NCI-H2081 (cell line): ENCODE measurements at places on chromosomes 4 and X.

DNA sequence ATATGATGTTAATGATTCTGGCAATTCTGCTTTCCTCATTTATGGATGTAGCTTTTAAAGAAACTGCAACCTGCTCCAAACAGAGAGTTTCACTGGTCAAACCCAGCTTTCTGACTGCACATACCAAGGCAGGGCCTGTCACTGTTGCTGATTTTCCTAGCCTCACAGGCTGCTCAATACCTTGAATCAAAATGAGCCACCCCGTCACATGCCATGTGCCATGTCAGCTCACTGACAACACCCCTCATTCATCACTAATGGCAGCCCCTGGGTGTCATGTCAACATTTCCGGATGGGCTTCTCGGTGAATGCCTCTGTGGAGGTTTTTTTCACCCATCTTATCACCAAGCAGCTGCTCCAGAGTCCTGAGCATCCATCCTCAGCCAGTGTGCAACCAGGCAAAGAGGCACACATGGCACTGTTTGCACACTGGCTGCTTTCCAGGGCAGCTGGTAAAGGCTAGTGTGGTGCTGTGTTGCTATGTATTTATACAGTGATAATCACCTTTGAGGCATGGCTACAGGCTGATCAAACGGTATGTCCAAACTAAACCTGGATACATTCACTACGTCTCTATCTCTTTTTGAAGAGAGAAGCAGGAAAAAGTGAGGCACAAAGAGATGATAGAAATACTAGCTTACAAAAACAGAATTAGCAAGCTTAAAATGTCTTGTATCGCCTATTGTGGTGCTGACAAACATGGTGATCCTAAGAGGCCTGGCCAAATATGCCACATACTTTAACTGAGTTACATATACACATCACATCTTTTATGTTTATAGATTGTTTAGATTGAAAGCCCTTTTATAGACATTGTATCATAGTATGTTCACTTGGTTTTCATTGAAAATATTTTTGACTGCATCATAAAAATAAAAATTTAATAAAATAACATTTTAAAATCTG is 94.6 kb upstream of the INPP4B start:
- peak; percentile 87 for DNase-seq

- DNase-seq = no peak
Measured at GRCh38 chrX:118475903-118476302, 19.7 kb upstream of the DOCK11 start.

DNA sequence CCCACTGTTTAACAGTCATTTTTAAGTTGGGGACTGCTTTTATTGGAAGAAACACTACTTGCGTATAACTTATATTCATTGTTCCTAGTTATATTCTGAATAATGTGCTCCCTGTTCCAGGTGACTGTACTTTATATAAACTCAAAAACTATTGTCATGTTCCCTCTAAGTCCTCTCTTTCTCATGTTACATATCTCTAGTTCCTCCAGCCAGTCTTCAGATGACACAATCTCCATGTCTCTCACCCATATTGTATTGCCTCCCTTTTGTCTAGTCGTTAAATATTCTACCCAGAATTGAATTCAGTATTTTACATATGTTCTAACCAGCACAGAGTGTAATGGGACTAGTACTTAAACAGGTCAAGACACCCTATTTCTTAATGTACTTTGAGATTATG is 5.3 kb downstream of the VAMP7 start:
- no peak for DNase-seq

GRCh38 chr4:122224348-122224747 is 72.2 kb downstream of the BLTP1 start:
- DNase-seq = no peak

- DNase-seq = no peak
Measured at GRCh38 chrX:110791071-110791470, 4.5 kb downstream of the CHRDL1 start.

- DNase-seq = peak; percentile 58
Measured at GRCh38 chrX:44178274-44179053, 165.0 kb downstream of the EFHC2 start.

GRCh38 chr4:112296949-112297880 is at the start of gene ALPK1:
ALPK1 (plus strand) TSS chr4:112297369.
- DNase-seq = no peak

GRCh38 chr4:24677909-24678308 is 93.6 kb upstream of the DHX15 start:
- no peak for DNase-seq

DNA sequence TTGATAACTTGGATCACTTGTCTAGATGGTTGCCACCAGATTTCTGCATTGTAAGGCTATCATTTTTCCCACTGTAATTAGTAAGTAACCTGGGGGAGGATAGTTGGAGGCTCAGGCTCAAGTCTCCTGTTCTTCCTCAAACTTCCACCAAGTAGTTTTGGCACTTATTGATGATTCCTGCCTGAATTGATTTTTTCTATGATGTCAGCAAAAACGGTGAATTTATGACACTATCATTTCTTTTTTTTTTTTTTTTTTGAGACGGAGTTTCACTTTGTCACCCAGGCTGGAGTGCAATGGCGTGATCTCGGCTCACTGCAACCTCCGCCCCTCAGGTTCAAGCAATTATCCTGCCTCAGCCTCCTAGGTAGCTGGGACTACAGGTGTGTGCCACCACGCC is 12.4 kb downstream of the TMSB4X start:
- no peak for DNase-seq

- no peak for DNase-seq
Measured at GRCh38 chr4:25710637-25711036, 55.0 kb downstream of the SLC34A2 start.

DNA sequence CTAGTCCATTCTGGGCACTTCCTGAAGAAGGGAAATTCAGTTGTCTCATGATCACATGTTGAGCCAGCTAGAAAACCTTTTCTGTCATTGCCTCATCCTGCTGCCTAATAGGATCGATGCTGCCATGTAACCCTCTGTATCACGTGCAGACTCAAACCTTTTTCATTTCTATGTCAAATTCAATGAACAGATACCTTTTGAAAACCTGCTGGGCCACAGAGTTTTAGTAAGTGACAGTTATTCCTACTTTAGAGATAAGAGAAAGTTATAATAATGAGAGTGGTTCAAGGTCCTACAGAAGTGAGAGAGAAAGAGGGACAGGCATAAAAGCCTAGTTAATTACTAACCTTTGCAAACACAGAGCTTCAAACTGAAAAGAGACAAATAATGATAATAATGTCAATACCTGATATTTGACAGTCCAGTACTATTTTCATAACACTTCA is 46.0 kb downstream of the MAOA start:
- no peak for DNase-seq

DNA sequence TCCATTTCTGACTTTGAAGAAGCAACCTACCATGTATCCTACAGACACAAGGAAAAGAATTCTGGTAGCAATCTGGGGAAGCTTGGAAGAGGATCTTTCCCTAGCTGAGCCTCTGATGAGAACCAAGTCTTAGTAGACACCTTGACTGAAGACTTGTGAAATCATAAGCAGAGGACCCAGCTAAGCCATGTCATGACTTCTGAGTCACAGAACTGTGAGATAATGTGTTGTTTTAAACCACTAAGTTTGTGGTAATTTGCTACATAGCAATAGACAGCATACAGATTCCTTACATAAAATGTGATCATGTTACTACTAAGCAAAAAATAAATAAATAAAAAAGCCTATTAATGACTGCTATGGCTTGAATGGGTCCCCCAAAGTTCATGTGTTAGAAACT is 71.3 kb upstream of the ANKRD50 start:
- no peak for DNase-seq

DNA sequence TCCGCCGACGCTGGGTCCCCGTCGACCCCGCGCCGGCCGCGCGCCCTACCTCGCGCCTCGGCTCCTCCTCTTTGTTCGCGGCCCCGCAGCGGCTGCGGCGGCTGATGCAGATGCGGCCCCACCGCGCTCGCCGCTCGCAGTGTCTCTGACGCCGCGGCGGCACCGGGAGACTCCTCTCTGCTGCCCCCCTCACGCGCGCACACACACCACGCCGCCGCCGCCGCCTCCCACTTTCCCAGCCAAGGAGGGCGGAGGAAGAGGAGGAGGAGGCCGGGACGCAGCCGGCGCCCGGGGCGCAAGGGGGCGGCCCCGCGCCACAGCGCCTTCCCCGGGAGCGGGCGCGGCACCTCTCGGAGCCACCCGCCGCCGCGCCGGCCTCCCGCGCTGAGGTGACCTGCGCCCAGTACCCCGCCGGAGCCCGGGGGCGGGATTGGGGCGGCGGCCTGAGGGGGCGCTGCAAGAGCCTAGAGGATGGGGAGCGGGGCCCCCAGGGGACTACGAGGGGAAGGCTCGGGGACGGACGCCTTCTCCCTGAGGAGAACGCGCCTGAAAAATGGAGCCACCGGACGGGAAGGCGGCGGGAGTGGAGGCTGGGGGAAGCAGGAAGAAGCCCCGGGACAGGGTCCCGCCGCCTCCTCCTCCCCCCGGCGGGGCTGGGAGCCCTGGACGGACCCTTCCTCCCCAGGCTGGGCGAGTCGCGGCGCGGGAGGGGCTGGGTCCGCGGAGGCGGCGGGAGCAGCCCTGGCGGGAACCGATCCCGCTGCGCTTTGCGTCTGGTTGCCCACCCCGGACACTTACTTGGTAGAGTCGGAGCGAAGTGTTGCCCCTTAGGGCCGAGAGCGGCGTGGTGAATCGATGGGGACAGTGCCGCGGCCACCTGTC is at the start of gene SH3RF1:
Gene SH3RF1 (minus strand): TSS at position 147 of the 882 bp plus-strand sequence. CDS start 1,744 bp downstream, outside the sequence.
- DNase-seq = peak; percentile 60

GRCh38 chr4:3446631-3447320 is 5.0 kb downstream of the HGFAC start:
- no peak for DNase-seq

GRCh38 chr4:135515295-135515694 is 1313.7 kb upstream of the PABPC4L start:
- DNase-seq = no peak

DNA sequence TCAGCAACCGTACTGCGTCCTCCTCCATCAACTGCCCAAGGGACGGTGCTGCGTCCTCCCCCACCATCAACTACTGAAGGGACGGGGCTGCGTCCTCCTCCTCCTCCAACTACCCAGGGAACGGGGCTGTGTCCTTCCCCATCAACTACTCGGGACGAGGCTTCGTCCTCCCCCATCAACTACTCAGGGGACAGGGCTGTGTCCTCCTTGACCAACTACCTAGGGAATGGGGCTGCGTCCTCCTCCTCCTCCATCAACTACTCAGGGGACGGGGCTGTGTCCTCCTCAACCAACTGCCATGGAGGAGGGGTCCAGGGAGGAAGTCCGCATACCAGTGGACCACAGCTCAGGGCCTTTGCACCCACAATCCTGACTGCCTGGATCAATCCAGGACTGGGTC is 24.4 kb downstream of the PPP2R3B start:
- DNase-seq = no peak

GRCh38 chr4:142615324-142615665 is 230.8 kb downstream of the INPP4B start:
- no peak for DNase-seq

DNA sequence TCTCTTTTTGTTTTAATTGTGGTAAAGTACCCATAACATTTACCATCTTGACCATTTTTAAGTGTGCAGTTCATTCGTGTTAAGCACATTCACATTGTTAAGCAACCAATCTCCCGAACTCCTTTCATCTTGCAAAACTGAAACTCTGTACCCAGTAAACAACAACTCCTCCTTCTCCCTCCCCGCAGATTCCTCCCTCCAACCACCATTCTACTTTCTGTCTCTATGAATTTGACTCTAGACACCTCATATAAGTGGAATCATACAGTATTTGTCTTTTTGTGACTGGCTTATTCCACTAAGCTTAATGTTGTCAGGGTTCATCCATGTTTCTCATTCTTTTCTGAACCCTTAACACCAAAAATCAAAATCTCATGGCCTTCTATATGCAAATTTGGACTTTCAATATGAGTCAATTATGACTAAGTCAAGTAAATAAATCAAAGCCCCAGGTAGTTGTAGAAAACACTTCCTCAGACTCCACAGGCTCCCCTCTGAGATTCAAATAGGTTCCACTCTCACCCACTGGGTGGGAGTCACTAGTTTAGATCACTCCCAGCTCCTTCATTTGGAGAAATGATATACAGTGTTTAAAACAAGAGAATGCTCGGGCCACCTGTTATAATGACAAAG is 9.8 kb upstream of the RTL5 start:
- peak; percentile 13 for DNase-seq

GRCh38 chr4:53520116-53520515 is 71.2 kb downstream of the LNX1 start:
- no peak for DNase-seq

DNA sequence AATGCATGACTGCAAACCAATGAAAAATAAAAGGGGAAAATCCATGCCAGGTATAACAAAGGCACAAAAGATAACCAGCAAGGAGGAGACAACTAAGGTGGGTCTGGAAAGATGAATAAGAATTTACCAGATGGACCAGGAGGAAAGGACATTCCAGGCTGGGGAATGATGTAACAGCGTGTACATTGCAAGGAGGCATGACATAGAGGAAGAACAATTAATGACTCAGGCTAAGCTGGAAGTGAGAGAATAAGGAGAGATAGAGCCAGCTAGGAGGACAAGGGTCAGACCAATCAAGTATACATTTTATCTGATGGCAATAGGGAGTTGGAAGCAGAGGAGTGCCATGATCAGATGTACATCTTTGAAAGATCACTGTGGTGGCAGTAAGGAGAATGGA is 57.0 kb downstream of the MTMR8 start:
- DNase-seq = no peak

- no peak for DNase-seq
Measured at GRCh38 chrX:19630228-19630627, 114.9 kb upstream of the MAP3K15 start.

GRCh38 chrX:129525162-129525561 is 1.9 kb upstream of the SMARCA1 start:
- no peak for DNase-seq

- no peak for DNase-seq
Measured at GRCh38 chrX:110218591-110218990, 99.3 kb downstream of the AMMECR1 start.

DNA sequence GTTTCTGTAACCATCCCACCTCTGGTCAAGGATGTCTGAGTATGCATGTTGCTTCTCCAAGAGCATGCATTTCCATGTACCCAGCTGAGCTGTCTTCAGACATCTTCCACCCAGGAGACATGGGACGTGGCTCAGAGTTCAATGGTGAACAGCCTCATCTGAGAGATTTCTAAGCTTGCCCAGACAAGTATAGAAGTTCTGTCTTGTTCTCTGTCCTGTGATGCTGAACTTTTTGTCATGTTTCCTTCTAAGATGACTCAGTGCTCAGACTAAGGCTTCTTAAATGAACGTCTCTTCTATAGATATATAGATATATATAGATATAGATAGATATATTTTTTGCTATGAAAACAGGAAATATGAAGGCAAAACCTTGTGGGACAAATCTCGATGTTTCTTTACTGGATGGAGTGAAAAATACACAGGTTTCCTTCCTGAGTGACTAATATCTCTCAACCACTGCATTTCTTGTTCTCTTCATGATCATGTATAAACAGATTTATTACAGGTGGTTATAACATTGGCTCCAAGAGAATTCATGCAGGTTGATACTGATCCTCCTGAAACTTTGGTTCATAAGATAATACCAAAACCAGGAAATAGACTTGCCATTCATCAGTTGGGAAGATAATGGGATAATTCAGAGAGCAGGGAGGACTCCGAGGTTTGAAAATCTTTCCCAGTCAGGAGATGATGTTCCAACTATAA is 168.2 kb downstream of the ZNF518B start:
- no peak for DNase-seq
